SK-N-MC (cell line): ENCODE measurements at places on chromosomes 5 and 9.

- DNase-seq: no peak
Measured at GRCh38 chr5:32232441-32233219, 58.5 kb upstream of the GOLPH3 start.

- no peak for DNase-seq
Measured at GRCh38 chr5:131776450-131776849, 20.4 kb downstream of the FNIP1 start.

GRCh38 chr5:1255081-1255561 lies 29.9 kb downstream of the SLC6A18 start:
- DNase-seq: no peak

- no peak for DNase-seq
Measured at GRCh38 chr5:158974775-158975174, 124.9 kb downstream of the EBF1 start.

GRCh38 chr9:130301483-130302286 lies 36.1 kb downstream of the HMCN2 start:
- DNase-seq: no peak

DNA sequence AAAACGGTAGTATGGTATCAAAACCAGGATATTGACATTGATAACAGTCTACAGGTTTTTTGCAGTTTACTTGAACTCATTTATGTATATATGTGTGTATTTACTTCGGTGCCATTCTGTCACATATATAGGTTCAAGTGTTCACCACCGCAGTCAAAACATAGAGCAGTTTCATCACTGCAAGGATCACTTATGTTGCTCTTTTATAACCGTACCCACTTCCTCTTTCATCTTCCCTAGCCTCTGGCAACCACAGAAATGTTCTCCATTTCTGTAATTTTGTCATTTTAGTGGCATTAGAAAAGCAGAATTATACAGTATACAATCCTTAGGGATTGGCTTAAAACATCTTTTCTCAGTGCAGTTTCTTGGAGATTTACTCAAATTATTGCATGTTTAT lies 90.3 kb downstream of the SH3GL2 start:
- no peak for DNase-seq
